NCI-H1092 treated with DMSO at 0.1 percent for 48 hours (cell line): ENCODE measurements at places on chromosomes 7 and 10.
A peak's percentile ranks its signal among the peaks of the same experiment; 100 is the strongest.

GRCh38 chr7:28580665-28581064 lies 168.3 kb downstream of the CREB5 start:
- no peak for DNase-seq

DNA sequence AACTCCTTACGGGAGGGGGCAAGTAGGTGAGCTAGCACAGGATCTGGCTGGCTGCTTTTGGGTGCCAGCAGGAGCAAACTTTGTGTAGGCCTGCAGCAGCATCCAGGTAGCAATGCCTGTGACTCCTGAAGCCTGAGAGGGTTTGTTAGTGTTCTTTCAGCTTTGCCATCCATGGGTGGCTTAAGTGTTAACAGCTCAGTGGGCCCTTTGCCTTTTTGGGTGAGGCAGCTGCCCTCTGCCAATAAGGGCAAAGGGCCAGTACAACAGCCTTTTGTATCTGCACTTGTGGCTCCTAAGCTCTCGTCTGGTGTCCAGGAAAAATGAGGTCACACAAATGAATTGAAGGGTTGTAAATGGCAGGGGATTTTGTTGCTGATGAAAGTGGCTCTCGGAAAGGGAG lies 359.0 kb upstream of the CHRM2 start:
- no peak for DNase-seq

- no peak for DNase-seq
Observed at GRCh38 chr7:101096957-101097347, 11.7 kb downstream of the TRIM56 start.

GRCh38 chr7:142181211-142181610 lies 69.7 kb downstream of the MGAM2 start:
- no peak for DNase-seq

DNA sequence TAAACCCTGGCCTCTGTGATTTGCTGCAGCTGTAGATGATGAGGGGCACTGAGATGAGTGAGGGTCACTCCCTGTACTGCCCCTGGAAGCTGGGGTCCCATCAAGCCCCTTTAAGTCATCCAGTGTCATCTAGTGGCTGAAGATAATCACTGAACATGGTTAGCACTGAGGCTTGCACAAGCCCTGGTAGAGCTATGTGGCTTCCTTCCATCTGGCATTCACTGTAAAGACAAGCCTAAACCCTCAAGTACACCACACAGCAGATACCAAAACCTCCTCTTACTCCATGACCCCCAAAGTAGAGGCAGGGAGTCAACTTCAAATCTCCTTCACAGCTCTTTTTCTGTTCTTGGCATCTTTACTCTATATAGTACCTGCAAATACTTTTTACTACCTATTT lies 72.7 kb upstream of the MRLN start:
- DNase-seq = no peak

DNA sequence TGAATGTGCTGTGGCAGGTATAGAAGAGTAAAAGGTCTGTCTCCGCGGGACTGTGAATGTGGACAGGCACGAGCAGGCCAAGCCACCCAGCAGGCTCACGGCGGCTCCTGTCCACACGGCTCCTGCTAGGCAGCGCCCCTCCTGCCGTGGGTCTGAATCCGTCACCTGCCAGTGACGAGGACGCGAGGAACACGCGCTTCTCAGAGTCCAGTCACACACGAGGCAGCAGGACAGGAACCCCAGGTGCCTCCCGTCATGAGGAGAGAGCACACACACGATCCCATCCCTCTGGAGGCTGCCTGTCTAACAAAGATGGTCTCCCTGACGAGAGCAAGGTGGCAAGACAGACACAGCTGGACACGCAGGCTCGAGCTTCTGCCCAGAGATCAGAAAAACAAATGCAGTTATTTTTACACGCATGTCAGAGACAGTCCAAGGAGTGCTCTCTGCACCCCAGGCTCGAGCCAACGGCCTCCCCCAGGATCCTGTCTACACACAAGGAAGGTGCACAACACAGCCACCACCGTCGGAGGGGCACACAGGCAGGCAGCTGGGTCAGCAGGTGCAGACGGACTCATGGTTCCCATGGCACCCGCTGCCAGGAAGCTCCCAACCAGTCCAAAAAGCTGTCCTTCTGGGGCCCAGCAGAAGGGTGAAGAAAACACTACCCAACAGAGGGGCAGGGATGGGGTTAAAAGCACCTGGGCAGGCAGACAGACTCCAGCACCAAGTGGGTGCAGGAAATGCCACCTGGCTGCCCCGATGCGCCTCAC lies 103.2 kb downstream of the MAD1L1 start:
- DNase-seq = peak; percentile 48

GRCh38 chr10:5935628-5936027 lies 41.7 kb downstream of the IL15RA start:
- peak; percentile 13 for DNase-seq

DNA sequence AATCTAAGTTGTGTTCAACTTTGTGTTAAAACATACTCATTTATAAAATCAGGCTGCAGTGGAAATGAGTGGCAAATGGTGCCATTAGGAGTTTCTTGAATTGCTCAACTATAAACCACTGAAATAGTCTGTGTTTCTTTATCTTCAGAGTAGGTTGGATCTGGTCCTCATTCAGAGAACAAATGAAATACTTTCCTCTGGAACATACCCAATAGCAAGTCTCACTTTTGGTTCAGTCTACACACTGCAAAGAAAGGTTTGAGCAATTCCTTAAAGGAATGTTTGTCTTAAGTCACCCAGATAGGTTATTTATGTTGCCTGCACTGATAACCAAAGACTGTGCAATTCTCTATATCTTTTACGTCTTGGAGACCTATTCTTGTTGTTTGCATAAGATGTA lies 62.5 kb downstream of the ABCB4 start:
- DNase-seq = no peak

DNA sequence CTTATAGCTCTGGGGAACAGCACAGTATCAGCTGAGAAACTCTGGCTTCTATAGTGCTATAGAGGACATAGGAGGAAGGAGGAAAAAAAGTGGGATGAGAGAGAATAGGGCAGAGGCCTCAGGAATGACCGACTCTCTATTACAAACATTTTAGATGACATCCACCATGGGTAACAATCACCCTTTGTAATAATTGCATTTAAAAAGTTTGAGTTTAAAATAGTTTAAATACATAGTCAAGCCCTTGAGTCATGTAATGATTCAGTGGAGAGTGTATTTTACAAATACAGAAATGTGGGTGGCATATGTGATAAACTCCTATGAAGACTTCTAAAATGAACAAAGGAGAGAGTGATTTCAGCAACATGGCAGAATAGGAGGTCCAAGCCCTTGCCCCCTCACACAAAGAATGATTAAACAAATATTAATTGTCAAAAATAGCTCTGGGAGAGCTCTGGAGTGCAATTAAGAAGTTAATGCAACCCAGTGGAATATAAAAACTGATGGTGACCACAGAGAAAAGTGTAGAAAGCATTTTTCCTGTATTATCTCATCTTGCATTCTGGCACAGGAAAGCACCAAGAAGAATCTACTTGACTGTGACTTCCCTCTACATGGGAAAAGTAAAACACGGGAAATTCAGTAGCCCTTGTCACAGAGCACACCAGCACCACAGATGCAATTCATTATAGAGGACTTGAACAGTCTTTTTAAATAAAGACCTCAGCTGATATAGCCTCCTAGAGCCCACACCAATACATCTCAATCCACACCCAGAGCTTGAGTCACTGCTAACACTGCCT lies 569.0 kb upstream of the SORCS1 start:
- no peak for DNase-seq

DNA sequence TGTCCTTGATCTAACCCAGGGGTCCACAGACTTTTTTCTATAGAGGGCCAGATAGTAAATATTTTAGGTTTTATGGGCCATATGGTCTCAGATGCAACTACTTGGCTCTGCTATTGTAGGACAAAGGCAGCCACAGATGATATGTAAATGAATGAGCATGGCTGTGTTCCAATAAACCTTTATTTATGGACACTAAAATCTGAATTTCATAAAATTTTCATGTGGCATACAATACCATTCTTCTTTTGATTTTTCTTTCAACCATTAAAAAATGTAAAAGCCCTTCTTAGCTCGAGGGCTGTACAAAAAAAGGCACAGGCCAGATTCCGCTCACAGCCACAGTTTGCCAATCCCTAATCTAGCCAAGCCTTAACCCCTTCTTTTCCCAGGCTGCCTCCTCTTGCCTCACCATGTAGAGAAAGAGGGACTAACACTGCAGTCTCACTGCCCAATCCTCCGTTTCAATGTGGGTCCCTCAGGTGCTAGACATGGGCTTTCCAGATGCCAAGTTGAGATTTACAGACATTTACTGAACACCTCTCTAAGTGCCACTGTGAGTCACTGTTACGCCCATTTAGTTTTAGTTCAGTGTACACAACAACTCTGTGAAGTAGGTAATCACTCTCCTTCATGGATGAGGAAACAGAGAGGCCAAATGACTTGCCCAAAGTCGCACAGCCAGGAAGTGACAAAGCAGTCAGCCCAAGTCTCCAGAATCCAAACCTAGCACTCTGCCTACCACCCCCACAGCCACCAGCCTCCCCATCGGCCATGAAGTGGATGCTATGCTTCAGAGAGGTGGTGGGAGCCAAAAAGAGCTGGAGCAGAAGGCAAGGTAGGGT lies 132.6 kb upstream of the PDLIM1 start:
- DNase-seq = no peak

DNA sequence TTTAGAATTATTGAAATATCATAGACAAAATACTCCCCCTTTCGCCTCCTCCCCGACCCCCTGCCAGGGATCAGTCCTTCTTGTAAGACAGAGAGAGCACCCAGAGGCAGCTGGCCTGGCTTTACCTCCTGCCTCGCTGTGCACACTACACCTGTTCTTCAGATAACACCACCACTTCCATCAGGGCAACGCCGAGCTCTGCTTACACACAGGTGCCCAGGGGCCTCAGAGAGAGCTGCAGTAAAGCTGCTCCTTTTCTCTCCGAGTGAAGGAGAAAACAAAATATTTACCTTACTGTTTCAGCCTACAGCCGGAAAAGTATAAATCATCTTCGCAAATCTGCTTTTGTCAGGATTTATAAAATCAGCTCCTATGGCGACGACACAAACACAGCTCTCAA lies 80.7 kb downstream of the HIPK2 start:
- peak; percentile 81 for DNase-seq

GRCh38 chr7:37245590-37245989 lies 203.1 kb downstream of the ELMO1 start:
- DNase-seq = no peak

- no peak for DNase-seq
Observed at GRCh38 chr7:107810626-107811025, 7.6 kb upstream of the SLC26A3 start.

- no peak for DNase-seq
Observed at GRCh38 chr10:119401671-119402395, 140.7 kb downstream of the RGS10 start.

GRCh38 chr7:68243128-68243527 lies 1246.5 kb downstream of the TYW1 start:
- DNase-seq = no peak

DNA sequence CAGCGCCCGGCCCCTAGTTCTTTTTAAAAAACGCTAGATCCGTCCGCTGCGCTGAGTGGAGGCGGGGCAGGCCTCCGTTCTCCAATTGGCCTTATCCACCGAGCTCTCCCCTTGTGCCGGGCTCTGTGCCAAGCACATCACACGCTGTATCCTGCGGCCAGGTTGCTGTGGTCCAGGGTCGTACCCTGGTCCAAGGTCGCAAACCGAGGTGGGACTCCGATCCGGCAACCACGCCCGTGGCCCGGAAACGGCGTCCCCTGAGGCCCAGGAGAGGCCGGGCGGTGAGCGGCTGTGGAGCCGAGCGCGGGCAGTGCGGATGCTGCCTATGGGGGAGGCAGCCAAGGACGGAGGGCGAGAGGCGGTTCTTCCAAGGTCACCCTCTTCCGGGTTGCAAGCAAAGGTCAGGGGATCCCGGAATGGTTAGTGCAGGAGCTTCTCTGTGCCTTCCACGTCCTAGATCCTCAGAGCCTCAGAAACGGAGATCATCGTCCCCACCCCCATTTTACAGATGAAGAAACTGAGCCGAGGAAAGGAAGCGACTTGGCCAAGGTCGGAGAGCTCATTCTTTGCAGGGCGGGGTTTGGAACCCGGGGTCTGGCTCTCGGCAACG lies 72.4 kb upstream of the LRRC4 start:
- DNase-seq = peak; percentile 42

DNA sequence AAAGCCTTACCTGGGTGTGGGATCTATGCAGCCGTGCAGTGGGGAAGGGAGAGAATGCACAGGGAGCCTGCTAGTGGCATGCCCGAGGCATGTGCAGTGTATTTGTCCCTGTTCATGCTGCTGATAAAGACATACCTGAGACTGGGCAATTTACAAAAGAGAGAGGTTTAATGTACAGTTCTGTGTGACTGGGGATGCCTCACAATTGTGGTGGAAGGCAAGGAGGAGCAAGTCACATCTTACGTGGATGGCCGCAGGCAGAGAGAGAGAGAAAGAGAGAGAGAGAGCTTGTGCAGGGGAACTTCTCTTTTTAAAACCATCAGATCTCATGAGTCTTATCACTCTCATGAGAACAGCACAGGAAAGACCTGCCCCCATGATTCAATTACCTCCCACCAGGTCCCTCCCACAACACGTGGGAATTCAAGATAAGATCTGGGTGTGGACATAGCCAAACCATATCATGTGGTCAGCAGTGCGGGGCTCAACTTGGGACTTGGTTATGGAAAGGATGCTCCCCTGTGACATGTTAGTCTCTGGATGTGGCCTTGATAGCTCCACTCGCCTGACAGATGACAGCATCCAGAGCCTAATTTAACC lies 128.9 kb downstream of the DOCK1 start:
- DNase-seq = no peak

DNA sequence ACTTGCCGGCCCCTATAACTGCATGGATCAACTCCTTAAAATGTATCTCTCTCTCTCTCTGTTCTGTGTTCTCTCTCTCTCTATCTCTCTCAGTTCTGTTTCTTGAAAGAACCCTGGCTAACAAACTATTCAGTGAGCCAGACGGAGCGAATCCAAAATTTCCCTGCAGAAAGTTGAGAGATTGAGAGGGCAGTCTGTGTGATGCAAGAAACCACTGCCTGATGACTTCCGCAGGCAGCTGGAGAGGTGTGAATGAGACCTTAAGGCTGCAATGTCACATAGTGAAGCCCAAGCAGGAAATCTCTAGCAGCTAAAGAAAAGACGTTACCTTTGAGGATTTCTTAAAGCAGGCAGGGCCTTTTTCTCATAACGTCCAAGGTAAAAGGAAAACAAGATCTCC lies 17.3 kb downstream of the FAM107B start:
- DNase-seq = no peak

DNA sequence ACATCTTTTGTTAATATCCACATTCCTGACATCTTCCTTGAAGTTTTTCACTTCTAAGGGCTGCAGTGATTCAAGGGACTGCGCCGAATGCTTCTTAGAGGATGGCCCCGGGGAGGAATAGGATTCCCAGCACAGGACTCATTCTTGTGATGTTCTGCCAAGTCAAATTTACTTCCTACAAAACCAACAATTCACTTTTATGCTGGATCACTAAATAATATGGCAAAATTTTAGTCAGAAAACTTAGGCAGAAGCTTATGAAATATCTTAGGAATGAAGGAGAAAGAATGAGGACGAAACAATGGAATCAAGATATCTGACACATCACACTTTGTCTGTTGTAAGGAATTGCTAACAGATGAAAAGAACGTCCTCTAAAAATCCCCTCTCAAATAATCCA lies 151.5 kb downstream of the JAZF1 start:
- DNase-seq = no peak

DNA sequence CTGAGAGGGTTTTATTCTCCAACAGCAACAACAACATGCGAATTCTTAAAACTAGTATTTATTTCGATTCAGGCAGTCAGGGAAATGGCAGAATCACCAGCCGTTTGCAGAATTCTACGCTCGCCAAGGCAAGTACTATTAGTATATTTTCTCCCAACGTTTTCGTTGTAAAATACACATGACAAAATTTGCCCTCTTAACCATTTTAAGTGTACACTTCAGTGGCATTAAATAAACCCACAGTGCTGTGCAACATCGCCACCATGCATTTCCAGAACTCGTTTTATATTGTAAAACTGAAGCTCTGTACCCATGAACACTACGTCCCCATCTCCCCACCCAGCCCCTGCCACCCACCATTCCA lies 10.8 kb downstream of the EN2 start:
- DNase-seq = no peak
